ENCODE measurements at places on chromosomes 3 and 15.
A peak's percentile ranks its signal among the peaks of the same experiment; 100 is the strongest.

DNA sequence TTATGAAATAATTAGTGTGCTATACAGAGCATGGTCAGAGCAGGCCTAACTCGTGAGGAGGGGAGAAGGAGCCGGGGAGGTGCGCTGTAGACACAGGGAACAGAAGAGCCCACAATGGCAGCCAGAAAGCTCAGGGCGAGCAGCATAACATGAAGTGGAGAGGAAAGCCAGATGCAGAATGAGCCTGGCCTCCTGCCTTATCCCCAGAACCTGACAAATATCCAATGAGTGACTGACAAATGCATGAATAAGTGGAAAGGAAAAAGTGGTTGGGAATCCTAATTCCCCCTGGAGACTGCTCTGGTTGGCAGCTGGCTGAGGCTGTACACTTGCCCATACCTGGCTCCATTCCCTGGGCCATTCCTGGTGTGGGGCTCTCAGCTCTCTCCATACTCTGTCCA, 9.2 kb upstream of the MST1R start:
- peak; percentile 3 for DNase-seq

DNA sequence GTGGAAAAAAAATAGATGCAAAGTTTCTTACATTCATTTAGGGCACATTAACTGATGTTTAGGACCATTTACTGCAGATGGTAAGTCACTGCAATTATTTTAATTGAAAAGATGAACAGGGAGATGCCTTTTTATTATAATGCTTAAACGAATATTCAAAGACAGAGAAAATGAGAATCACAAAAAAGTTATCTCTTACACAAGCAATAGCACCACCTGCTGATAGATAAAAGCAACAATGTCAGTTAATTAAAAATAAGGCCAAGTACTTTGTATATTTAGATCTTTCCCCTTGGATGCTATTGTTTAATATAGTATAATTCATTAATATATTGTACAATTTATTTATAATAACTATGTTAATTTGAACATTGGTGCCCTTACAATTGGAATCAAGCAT, 55.9 kb downstream of the IFT80 start:
- DNase-seq: peak; percentile 55

- no peak for DNase-seq
Observed at GRCh38 chr3:134110963-134111362, 81.2 kb upstream of the SLCO2A1 start.

DNA sequence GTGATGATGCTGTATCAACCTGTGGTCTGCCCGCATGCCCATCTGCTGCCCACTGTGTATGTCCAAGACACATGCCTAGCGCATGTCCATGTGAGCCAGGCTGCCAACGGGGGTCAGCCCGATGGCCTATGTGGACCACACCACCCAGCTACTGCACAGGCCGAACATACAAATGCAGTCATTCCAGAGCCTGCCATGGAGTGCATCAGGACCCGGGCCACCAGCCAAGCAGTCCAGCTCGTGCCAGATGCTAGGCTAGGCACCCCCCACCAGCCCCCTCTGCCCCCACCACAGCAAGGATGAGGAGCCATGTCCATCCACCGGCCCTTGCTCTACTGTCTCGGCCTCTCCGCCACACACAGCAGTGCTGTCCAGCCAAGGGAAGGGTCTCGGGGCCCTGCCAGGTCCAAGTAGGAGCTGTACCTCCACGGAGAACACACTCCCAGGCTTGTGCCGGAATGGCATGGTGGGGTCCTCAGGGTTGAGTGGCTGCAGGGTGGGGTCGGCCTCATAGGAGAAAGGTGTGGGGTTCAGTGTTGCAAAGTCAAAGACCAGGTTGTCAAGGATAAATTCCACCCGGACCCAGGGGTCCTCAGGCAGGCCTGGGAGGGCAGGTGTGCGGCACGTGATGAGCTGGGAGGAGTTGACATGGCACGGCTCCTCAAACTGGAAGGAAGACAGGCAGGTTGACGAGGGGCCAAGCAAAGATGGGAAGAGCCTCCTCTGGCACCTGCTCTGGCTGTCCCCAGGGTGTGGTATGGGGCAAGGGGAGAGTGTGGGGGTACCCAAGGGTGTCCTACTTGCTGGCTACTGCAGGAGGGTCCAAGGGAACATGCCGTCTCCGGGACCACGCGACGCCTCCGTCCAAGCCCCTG, 15.3 kb downstream of the PLXNB1 start:
- no peak for DNase-seq

DNA sequence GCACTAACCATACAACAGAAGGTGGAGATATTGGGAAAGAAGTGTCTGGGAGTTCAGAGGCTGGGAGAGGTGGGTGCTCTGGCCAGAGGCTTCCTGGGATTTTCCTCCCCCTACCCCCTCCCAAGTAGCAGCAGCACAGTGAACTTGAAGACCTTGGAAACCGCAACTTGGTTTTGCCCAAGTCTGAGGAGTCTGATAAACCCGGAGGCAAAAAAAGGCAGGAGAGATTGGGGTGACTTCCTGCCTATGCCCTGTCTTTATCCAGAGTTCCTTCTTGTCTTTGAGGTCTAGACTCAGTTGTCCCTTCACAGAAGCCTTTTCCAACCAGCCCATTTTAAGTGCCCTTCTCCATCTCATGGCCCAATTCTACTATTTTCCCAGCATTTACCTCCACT, 25.4 kb upstream of the THRB start:
- no peak for DNase-seq

DNA sequence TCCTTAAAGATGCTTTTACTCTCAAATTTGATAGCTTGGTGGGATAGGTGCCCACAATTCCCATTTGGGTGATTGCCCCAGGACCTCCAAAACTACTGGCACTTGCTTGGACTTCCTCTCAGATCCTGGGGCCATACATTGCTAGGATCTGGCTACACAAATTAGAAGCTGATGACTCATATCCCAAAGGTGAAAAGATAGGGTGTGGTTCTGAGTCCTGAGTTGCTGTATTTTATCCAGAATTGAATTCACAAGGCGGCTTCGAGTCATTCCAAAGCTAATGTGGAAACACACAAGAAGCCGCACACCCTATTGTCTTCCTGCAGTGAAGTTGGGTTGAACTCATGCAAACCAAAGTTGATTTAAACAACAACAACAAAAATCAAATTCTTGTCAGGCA, 53.4 kb downstream of the DUT start:
- DNase-seq: no peak

DNA sequence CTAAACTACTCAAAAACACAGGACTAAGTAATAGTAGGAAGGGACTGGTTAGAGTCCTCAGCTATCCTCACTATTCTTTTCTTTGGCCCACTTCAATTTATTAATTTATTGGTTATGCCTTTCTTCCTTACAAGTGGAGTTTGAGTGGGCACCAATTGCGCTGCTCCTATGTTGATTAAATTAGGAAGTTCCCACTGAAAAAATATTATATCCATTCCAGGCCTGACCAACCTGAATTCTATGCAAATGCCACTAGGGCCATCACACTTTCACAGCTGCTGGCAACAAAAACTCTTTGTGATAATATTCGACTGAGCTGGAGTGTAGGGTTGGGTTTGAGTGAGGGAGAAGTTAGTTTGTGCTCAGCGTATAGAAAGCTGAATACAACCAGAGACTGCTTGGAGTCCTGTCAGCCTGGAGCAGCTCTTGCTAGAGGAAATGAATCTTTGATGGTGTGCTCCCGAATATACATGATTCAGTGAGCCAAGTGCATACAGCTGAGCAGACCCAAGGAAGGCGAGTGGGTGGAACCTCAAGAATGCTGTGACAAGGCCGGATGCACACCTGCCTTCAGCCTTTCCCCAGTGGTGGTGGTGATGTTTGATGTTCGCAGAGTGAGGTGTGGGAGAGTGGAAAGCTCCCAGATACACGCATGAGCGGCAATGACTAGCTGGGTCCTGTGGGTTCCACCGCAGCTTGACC, 1.5 kb downstream of the ARHGEF3 start:
- DNase-seq: no peak

DNA sequence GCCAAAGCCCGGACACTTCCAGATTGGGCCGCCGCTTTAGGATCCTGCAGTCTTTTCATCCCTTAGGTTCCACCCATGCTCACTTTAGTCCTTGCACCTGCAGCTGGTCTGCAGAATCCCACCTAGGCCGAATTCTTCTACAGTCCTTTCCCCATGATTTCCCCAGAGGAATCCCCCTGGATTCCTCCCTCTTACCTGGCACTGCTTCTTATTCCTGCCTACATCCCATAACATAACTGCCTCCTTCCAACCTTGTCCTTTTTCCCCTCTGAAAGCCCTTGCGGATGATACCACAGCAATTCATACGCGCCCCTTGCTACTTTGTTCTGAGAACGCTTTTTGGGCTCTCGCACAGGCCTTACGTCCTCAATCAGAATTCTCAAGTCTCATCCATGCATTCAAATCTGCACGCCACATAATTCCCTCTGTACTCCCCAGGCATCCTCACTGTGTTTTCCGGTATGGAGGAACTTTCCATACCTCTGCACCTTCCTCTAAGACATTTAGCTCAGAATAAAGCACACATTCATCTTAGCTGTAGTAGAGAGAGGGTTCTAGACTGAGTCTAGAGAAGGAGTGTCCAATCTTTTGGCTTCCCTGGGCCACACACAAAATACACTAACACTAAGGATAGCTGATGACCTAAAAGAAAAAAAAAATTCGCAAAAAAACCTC, 619 bp downstream of the EIF2AK4 start:
- peak; percentile 30 for DNase-seq

DNA sequence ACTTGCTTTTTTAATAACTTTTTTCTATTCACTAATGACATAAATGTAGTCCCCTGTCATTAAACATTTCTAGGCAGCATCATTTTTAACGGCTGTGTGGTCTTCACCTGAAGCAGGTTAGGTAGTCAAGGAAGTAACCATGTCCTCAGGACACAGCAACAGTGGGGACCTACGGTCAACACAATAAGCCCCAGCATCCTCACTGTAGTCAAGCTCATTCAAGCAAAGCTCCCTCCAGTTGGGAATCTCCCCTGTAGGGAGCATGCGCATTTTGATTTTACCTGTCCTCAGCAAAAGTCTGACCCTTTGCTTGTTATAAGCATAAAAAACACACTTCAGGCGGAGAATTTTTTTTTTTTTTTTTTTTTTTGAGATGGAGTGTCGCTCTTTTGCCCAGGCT, 151.4 kb downstream of the SHQ1 start:
- no peak for DNase-seq

GRCh38 chr3:188077160-188077799, 76.7 kb upstream of the LPP start:
- no peak for DNase-seq

GRCh38 chr3:16477056-16477455, 36.4 kb downstream of the RFTN1 start:
- DNase-seq: no peak

GRCh38 chr15:42955518-42955917, 34.9 kb upstream of the TTBK2 start:
- no peak for DNase-seq

- no peak for DNase-seq
Observed at GRCh38 chr15:55660153-55660552, 72.0 kb upstream of the PYGO1 start.

DNA sequence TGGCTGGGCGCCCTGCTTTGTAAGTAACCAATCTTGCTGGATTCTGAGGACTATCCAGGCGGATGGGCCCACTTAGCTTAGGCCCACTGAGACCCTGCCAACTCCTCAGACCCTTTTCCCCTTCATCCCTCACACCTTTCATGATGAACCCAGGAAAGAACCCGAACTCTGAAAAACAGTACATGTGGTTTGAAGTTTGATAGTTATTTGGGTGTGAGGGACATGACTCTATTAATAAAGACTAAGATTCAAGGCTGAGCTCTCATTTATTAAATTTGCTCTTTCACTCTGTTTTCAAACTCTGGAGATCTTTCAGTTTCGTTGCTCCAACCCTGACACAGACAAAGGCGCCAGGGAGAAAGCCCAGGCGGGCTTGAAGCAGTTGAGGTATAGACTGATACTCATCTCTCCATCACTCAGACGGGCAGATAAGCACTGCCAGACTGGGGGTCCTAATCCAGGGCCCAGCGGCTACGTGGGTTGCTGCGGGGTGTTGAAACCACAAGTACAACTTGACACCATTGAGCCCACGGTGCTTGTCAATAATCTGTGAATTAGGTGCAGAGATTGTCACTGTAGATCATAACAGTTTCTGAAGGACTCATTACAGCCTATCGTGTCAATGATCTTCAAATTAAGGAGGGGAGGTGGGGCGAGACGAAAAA, 7.2 kb upstream of the SOX2 start:
- no peak for DNase-seq

All from DMS53 (cell line).